ENCODE measurements at places on chromosomes 12 and 14.

DNA sequence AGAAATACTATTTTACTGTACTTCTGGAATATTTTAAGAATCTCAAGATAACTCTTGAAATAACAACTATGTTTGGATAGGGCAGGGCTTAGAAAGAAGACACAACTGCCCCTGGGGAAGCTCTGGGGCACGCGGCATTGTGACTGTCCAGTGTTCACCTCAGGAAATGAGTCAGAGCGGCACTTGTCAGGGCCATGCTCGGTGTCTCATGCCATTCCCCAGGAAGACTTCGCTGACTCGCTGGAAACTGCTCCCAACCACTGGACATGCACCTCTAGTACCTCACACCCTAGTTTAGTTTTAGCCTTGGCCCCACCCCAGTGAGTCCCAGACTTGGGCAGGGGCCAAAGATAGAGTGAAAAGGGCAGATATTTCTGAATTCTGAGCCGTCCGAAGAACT is 192.0 kb downstream of the TTC7B start:
- no peak for DNase-seq

GRCh38 chr12:6538420-6539313 is 4.3 kb downstream of the GAPDH start:
- no peak for DNase-seq

DNA sequence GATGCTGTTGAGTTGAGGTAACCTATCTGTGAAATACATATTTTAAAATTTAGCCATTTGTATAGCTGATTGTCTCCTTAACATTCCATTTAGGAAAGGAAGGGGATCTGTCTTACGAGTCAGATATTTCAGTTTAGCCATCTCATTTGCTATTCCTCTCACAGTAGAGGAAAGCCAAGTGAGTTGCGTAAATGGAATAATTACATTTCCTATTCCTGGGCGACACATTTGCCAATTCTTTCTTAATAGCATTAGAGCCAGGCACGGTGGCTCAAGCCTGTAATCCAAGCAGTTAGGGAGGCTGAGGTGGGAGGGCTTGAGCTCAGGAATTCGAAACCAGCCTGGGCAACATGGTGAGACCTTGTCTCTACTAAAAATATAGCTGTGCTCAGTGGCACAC is 116.3 kb downstream of the TMX1 start:
- no peak for DNase-seq

DNA sequence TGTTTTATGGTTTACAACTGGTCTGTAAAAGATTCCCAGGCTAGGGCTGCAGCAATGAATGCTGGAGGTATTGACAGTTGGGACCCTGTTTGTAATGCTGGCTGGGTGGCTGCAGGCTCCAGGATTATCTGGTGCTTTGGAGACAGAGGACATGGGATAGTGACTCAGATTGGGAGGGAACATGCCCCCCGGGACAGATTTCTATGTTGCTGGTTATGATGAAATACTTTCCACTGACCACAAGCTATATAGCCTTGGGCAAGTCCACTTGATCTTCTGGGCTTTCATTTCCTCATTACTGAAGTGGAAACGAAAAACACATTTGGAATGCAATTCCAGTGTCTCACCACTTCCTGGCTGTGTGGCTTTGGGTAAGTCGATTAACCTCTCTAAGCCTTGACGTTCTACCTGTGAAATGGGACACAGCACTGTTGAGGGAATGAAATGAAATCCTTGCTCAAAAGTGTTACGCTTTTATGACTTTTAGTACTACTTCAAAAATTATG is 6.3 kb upstream of the TPCN1 start:
- DNase-seq = no peak

GRCh38 chr12:92729773-92730305 is 27.1 kb downstream of the PLEKHG7 start:
- DNase-seq = no peak

DNA sequence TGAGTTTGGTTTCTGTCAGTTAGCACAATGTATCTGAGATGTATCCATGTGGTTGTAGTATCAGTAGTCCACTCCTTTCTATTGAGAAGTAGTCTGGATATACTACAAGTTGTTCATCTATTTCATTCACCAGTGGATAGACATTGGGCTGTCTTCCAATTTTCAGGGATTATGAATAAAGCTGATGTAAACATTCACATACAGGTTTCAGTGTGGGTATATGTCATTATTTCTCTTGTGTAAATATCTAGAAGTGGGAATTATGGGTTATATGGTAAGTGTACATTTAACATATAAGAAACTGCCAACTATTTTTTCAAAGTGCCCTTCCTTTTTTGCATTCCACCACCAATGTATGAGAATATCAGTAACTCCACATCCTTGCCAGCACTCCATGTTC is 35.9 kb downstream of the PHLDA1 start:
- DNase-seq = no peak

GRCh38 chr14:89959853-89960445 is 4.2 kb downstream of the TDP1 start:
- no peak for DNase-seq

DNA sequence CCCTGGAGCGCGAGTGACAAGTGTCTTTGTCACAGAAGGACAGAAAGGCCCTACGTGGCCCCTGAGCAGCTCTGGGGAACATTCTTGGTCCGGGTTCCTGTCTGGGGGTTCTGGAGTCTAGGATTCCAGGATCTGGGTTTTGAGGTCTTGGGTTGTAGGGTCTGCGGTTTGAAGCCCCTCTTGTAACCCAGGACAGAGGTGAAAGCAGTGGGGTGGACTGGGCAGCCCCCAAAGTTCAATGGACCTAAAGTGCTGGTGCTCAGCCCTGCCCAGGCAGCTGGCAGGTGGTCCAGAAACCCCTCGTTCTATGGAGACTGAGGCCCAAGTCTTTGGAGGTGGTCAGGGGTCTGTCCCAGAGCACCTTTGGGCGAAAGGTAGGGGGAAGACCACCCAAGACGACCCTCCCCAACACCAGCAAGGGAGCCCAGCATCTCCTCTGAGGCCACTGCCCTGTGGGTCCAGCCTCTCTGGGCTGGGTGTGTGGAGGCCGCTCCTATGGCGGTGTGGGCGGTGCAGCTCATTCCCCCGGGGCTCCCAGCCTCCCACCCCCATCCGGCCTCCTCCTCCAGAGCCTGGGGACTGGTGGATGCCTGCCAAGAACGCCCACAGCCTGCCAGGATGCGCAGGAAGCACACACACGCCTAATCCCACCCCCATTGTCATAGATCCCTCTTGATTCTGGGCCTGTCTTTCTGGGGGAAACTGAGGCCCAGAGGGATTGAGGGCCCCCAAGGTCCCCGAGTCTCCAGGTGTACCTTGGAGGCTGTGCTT is 30.2 kb upstream of the ANKRD9 start:
- DNase-seq = no peak

DNA sequence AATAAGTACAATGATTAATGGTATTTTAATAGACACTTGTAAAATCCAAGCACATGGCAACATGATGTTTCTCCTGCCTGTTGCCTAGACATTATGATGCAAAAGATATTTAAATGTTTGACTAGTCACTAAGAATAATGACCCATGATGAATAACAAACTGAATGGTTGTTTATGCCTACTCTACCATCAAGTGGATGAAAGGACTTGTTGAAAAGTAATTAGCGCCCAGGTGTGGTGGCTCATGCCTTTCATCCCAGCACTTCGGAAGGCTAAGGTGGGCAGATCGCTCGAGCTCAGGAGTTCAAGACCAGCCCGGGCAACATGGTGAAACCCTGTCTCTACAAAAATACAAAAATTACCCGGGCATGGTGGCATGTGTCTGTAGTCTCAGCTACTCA is 30.7 kb downstream of the KIF21A start:
- DNase-seq = no peak

- DNase-seq = no peak
These were observed 555.9 kb upstream of the TMEM132C start for GRCh38 chr12:127711108-127711507.

DNA sequence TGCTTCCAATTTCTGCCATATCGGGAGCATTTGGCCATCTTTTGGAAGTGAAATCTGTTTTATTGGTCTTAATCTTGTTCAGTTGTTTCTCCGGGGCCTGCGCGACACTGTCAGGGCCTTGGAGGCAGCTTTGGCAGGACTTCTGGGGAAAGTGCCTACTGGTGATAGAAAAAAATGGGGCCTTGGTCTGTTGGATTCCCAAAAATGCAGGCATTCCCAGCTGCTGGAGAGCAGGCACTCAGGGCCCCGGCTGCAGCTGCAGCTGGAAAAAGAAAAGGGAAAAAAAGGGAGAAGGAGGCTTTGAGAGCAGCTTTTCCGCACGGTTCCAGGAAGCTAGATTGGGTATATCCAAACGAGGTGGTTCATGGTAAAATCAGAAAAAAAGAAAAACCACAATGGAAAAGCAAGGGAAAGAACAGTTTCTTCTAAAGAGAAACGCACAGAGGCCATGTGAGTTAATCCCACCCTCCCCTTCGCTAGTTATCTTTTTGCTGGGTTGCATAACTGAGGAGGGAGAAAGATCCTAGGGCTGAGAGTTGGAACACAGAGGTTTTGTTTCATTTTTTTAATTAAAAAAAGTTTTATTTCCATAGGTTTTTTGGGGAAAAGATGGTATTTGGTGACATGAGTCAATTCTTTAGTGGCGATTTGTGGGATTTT is 134.7 kb upstream of the RFLNA start:
- no peak for DNase-seq

- no peak for DNase-seq
These were observed 37.4 kb downstream of the DIO3 start for GRCh38 chr14:101598571-101599233.

- DNase-seq = no peak
These were observed 210.4 kb upstream of the RGS6 start for GRCh38 chr14:71721791-71722190.

DNA sequence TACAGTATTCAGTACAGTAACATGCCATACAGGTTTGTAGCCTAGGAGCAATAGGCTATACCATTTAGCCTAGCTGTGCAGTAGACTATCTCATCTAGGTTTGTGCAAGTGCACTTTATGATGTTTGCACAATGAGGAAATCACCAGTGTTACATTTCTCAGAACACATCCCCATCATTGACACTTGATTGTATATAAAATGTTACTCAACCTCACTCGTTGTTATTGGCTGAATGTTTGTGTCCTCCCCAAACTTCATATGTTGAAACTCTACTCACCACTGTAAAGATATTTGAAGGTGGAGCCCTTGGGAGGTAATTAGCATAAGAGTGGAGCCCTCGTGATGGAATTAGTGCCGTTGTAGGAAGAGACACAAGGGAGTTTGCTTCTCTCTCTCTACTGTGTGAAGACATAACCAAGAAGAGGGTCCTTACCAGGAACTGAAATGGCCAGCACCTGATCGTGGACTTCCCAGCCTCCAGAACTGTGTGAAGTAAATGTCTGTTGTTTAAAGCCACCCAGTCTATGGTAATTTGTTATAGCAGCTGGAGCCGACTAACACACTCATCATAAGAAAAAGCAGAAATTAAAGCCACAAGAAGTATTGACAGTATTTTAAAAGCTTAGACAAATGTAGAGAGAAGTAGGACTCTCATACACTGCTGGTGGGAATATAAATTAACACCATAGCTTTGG is 3.2 kb upstream of the MED13L start:
- DNase-seq = no peak

DNA sequence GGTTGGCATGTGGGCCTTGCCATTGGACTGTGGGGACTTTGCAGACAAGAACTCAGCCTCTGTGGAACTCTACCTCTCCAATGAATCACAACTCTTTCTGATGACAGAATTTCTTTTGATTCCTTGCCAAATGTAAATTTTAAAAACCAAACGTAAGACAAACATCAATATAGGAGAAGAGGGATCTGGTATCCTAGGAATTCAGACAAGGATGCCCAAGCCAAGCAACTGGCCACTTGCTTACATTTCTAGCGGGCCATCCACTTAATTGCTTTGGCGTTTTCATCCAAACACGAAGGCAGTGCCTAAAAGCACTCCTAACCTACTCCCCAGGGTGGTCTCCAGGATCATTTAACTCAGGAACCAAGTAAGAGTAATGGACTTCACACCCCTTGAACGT is 23.4 kb upstream of the RAB35 start:
- DNase-seq = no peak

- no peak for DNase-seq
These were observed 4.7 kb downstream of the LRIG3 start for GRCh38 chr12:58915634-58916033.

DNA sequence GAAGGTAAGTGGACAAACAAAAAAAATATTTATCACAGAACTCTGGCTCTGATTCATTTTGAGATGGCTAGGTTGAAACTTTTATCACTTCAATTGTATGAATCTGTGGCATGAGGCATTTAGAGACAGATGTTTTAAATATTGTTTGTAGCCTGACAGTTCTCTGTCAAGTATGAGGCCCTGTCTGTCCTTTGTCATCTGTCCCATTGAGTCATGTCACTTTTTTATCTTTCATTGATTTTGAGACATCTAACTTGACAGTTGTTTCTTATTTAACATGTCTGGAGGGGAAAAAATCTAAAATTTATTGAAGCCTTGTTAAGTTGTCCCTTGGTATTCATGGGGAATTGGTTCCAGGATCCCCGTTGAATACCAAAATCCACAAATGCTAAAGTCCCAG is 829.5 kb downstream of the FSCB start:
- DNase-seq = no peak

DNA sequence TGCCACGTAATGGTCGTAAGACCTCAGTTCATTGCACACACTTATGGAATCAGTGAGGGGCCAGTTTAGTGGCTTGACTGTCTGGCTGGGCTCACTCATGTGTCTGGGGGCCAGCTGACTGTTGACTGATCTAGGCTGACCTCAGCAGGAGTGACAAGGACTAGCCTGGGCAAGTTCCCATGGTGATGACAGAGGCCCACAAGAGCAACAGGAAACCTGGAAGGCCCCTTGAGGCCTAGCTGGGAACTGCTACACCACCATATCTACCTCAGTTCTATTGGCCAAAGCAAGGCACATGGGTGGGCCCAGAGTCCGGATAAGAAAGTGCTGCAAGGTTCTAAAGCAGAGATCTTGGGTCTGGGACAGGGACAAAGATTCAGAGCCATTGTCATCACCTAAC is 21.3 kb upstream of the RFLNA start:
- DNase-seq = no peak

DNA sequence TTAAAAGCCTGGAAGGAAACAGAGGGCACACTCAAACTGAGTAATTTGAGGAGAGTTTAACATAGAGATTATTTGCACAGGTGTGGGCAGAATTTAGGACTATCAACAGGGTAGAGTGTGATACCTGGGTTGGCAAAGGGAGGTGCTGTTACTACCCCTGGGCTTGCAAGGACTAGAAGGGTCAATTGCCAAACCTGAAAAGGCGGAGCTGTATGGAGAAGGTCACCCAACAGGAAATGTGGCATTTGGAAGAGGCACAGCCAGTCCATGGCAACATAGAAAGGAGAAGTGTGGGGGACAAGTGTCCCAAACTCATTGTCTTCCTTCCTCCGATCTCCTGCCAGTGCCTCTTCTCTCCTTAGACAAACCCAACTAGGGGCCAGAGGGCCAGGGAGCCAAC is 21.6 kb upstream of the MED13L start:
- DNase-seq = no peak

GRCh38 chr12:32110942-32111341 is 4.3 kb downstream of the BICD1 start:
- DNase-seq = no peak

Data from amygdala (tissue), 56 donors.